Inflammatory macrophage treated with lipopolysaccharide for 4 hours (primary cell): ENCODE measurements at places on chromosomes 7 and 10.

- DNase-seq: no peak
These were observed 15.3 kb upstream of the LIPA start for GRCh38 chr10:89266721-89267453.

DNA sequence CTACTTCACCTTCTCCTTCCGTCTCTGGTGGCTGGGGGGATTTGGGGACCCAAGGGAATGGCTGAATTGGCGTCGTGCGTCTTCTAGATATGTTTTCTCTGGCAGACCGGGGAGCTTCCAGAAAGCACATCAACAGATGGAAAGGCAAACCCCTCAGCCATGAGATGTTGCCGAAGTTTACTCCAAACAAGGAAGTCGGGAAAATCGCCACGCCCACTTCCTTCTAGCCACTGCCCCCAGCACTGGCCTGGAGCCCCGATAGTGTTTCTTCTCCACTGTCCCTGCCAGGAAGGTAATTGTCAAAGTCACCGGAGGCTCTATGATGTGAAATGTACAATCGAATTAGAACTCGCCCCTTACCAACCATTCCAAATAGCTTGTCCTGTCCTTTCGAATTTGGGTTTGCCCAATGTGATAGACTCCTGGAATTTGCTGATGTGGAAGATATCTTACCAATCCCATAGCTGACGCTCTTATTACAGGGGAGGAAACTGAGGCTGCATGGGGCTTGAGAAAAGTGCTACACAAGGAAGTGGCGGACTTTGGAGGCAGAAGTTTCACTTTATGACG lies 191.0 kb downstream of the LSM5 start:
- DNase-seq: no peak

DNA sequence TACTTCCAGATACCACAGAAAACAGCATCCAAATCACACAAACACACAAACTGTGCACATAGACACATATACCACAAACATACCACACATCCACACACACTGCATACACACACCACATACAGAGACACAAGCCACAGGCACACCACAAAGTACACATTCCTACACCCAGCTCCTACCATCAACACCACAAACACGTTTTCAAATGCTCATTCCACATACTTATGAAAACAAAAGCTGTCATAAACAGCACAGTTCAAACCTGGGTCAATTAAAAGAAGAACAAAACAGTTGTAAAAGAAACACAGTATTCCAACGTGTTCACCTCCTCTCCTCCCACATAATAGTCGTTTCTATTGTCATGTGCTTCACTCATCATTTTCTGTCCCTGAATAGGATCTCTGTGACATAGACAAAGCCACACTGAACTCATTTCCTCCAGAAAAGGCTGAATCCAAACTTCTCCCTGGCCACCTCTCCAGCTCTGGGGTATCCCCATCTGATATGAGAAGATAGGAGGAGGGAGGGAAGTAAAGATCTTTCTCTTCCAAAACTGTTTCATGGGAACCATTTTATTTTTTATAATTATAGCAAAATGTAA lies 89.2 kb downstream of the CXCL12 start:
- no peak for DNase-seq

- no peak for DNase-seq
These were observed 115.0 kb downstream of the ADCY1 start for GRCh38 chr7:45689011-45689796.

DNA sequence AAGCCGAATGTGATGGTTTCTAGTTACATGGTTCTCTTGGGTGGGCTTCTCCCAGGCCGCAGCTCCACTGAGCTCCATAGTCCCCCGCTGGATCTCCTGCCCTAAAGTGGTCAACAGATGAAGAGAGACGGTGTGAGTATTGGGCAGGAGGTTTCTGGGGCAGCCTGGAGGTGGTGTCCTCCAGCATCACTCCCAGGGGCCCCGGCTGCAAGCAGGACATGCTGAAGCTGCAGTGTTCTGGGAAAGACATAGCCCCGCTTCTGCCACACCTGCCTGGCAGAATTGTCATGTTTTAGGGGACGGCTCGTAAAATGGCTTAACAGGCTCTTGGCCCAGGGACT lies 40.4 kb downstream of the CALML3 start:
- no peak for DNase-seq

DNA sequence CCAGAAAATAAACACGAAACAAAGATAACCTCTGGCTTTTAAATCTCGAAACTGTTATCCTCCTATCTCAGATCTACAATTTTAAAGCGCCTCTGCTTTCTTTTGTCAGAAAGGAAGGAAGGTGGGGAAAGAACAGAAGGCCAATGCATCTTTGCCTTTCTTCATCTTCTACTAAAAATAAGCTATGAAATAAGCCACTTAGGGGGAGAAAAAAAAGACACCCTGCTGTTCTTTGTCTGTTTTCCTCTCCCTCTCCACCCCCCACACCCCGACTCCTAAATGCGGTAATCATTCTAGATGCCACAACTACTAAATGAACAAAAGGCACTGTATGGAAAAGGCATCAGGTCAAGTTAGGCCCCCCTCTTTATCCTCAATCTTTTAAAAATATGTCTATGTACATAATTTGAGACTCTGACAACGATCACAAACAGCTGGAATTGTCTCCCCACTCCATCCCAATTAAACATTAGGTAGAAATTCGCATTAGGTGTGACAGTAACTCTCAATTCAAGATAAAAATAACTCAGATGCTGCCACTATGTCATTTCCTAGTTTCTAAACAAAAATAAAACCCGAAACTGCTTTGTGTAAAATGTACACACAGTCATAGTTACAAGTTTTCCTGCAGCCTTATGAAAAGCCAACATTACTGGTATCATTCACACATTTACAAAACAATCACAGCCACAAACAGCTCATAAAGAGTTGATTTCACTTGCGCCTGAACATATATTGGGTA lies 2.4 kb downstream of the UBE2H start:
- peak; percentile 41 for DNase-seq

- no peak for DNase-seq
These were observed 121.5 kb upstream of the CXCL12 start for GRCh38 chr10:44506386-44506785.
